Fibroblast of skin of left quadriceps (primary cell): ENCODE measurements at places on chromosomes 5 and 9.

DNA sequence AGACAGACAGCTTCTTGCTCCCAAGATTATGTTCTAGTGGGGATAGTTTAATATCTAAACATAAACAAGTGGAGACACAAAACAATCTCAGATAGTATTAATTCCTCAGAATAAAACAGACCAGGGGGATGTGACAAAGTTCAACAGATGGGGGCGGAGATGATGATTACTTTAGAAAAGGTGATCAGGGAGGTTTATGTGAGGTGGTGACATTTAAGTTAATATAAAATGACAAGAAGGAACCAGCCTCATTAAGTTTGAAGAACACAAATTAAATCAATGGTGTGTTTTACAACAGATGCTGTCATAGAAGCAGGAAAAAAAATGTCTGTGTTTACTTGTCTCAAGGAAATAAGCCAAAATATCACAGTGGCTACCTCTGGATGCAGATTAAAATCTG lies 119.6 kb upstream of the HMHB1 start:
- DNase-seq, result no peak

DNA sequence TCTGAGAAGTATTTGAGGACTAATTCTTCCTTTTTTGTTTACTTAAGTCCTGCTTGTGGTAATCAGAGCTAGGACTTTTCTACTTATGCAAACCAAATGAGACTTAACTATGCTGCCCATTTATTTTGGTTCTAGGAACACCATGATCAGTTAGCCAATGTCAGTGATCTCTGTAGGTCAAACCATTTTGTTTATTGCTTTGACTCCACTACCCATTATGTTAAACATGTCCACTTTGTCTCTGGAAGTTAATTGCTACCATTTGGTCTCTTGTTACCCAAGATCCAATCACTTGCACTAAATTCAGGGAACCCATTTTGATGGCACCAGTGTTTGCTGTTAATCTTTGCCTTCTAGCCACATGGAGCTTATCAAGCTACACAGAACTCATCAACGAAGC lies 161.9 kb downstream of the CCDC171 start:
- no peak for DNase-seq

- DNase-seq, result no peak
Observed at GRCh38 chr5:14249258-14250082, 106.3 kb downstream of the TRIO start.

DNA sequence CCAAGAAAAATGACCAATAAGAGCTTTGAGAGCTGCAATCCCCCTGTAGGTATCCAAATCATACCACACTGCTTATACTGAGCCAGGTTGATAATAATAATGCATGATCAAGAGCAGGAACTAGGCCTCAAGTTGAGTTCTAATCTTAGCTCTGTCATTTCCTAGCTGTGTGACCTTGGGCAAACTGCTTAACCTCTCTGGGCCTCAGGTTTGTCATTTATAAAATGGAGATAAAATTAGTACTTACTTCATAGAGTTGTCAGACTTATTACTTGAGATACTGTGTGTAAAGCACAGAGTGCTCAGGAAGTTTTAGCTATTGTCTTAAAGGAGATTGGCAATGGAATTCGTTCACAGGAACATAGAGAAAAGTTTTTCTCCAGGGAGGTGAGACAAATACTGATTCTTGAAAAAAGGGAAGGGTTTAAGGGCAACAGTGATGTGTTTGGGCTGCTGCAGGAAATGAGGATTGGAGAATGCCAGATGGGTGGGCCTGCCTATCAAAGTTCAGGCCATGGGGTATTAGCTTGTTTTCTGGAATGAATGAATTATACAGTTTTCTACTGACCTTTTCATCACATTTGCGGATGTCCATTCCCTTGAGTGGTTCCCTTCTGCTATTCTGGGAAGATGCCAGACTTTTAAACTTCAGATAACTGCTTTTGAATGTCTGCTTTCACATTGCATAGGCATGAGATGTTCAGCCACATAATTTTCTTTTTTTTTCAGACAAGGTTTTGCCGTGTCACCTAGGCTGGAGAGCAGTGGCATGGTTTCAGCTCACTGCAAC lies 10.2 kb upstream of the ATP6V0E1 start:
- no peak for DNase-seq

- no peak for DNase-seq
Observed at GRCh38 chr5:162466011-162466410, 398.4 kb downstream of the GABRG2 start.

GRCh38 chr5:122311497-122311960 lies 508 bp upstream of the SNCAIP start:
- no peak for DNase-seq

DNA sequence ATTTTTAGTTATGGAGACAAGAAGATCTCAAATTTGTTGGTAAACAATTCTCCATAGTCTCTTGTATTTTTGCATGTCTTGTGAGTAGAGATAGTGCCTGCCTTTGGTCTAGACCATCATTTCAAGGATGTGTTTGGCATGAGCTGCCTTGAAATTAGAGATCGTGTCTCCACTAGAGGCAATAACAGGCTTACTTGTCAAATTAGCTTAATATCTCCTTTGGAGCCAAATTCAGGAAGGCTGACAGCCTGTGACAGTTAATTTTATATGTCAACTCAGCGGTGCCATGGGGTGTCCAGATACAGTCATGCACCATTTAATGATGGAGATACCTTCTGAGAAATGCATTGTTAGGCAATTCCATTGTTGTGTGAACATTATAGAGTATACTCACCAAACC lies 24.8 kb upstream of the PRDM9 start:
- DNase-seq, result no peak

GRCh38 chr5:154118893-154119336 lies 71.6 kb upstream of the GALNT10 start:
- no peak for DNase-seq

DNA sequence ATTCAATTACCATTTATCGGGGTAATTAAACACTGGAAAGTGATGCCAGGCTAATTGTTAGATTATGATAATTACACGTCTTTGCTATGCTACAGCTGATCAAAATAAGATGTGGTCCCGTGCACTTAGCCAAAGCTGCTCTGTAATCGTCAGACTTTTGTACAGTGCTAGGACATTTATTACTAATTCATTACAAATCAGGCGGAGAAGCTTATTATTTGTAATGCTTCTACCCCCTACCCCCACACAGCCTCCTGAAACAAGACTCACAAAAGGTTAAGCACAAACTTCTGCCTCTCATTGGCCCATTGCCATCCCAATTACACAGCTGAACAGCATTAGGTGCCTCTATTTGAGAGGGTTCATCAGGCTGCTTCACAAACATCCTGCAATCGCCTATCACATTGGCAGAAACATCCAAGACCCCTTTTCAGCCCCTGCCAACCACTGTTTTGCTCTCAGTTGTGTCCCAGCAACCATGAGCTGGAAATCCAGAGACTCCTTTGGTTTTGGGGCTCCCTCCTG lies 232.7 kb downstream of the EFNA5 start:
- DNase-seq, result no peak

DNA sequence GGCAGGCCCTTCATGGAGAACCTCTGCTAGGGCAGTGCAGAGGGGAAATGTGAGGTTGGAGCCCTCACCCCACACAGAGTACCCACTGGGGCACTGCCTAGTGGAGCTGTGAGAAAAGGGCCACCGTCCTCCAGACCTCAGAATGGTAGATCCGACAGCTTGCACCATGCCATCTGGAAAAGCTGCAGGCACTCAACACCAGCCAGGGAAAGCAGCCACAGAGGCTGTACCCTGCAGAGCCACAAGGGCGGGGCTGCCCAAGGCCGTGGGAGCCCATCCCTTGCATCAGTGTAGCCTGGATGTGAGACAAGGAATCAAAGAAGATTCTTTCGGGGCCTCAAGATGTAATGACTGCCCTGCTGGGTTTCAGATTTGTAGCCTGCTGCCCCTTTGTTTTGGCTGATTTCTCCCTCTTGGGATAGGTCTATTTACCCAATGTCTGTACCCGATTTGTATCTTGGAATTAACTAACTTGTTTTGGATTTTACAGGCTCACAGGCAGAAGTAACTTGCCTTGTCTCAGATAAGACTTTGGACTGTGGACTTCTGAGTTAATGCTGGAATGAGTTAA lies 16.6 kb upstream of the ZDHHC11 start:
- DNase-seq, result no peak

GRCh38 chr5:68032216-68032762 lies 183.3 kb upstream of the PIK3R1 start:
- DNase-seq, result no peak

- no peak for DNase-seq
Observed at GRCh38 chr9:32965566-32965965, 35.9 kb downstream of the APTX start.

- DNase-seq, result no peak
Observed at GRCh38 chr5:156147261-156147943, 179.6 kb upstream of the SGCD start.

- no peak for DNase-seq
Observed at GRCh38 chr9:32716425-32716824, 66.9 kb upstream of the TMEM215 start.

DNA sequence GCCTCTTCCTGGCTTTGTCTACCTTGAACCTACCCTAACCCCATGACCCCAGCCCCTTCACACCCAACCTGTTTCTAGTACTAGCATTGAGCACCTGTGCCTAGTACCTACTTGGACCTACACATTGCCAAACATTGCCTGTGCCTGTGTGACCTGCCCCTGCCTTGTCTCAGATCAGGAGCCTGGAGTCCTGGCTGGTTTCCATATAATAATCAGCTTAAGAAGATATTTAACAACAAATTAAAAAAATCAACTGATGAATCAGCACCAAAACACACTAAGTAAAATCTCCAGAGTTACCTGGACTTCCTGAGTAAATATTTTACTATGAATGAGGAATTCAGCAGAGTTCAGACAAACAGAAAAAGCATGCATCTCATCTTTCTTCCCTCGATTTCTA lies 17.7 kb downstream of the LPAR1 start:
- DNase-seq, result no peak

GRCh38 chr9:74742792-74743730 lies 144.7 kb downstream of the TRPM6 start:
- DNase-seq, result no peak

GRCh38 chr9:19788614-19789271 lies at the start of gene SLC24A2:
Gene SLC24A2, minus strand, starts transcription at chr9:19789037.
- DNase-seq, result no peak

GRCh38 chr5:148626081-148626613 lies 28.2 kb downstream of the HTR4 start:
- DNase-seq, result no peak

GRCh38 chr9:107141967-107142366 lies 141.1 kb upstream of the RAD23B start:
- DNase-seq, result no peak

- DNase-seq, result no peak
Observed at GRCh38 chr9:94936419-94936818, 209.9 kb downstream of the AOPEP start.

DNA sequence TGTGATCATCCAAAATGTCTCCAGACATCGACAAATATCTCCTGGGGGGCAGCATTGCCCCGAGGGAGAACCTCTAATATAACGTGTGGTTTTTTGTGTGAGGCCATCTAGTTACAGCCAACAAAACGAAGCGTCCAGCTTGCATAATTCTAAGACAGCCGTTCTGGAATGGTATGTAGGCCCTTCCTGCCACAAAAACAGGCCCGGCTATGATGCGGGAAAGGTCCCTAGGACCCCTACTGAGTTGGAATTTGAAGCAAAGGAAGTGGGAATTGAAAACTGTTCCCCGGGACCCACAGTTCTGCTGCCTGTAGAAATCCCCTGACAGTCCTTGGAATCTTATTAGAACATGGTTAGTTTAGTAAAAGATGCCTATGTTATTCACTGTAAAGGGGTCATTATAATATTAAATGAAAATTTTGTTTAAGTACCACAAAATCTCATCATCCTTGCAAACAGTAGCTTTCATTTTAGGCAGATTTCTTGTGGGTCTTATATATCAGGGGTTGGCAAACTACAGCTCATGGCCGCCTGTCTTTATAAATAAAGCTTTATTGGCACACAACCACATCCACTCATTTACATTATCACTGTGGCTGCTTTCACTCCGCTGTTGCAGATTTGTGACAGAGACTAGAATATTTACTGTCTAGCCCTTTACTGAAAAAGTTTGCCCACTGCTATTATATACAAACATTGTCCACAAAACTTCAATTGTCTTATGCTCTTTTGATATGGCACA lies 70.7 kb downstream of the MSX2 start:
- DNase-seq, result peak; percentile 56

DNA sequence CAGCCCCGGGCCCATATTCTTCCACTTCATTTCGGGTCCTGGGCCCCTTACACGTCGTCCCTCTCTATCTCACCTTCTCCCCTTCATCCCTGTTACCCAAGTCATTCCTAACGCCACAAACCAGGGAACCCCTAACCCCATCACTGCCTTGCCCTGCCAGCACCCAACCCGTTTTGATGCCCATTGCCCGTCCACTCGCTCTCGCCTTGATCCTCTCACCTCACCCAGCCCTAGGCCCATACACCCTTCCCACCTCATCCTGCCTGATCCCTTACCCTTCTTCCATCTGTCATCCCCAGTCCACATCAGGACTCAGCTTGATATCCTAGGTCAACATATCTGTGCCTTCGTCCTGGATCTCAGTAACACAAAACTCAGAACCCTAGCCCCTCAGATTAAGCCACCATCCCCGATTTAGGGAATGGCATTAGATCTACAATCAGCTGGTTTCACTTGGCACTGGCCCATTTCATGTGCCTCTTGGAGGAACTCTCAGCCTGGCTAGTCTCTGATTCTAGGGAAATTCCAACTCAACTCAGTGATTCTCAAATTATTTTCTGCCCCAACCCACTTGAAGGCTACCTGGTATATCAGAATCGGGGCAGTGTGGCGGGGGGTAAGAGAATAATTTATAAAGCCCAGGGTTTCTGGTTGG lies 489 bp downstream of the CHMP5 start:
- DNase-seq, result no peak

DNA sequence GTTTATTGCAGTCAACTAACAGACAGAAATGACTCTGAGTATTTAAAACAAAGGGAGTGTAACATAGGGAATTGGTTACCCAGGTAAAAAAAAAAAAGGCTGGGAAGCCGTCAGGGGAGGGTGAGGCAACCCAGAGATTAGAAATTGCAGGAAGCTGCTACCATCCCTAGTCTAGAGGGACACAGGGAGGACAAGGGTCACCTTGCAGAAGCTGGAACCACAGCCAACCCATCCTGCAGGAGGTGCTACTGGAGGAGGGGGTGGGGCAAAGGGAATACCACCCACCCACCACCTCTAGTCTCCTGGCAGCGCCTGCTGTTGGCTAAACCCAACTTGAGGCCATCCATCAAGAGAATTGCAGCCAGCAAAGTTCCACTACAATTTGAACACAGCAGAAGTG lies 6.5 kb downstream of the CAST start:
- no peak for DNase-seq

GRCh38 chr5:159880676-159881075 lies 35.6 kb upstream of the ADRA1B start:
- no peak for DNase-seq

DNA sequence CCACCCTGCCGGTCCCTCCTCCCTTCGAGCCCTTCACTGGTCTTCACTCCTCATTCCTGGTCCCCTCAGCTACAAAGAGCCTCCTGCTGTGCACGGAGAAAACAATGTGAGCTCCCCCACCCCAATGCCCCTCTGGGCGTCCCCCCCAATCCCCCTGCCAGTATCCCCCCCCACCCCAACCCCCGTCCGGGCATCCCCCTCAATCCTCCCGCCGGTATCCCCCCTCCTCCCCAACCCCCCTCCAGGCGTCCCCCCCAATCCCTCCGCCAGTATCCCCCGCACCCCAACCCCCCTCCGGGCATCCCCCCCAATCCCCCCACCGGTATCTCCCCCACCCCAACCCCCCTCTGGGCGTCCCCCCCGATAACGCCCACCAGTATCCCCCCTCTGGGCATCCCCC lies 42.8 kb downstream of the EXD3 start:
- no peak for DNase-seq

- no peak for DNase-seq
Observed at GRCh38 chr9:126459546-126459945, 132.9 kb downstream of the MVB12B start.

GRCh38 chr5:5736007-5736406 lies 313.5 kb downstream of the ICE1 start:
- no peak for DNase-seq
